ENCODE measurements at places on chromosomes 1 and 21.

GRCh38 chr1:240797050-240797449 lies 185.1 kb upstream of the GREM2 start:
- DNase-seq: no peak

GRCh38 chr21:46608672-46609111 lies 3.8 kb upstream of the S100B start:
- DNase-seq: no peak

GRCh38 chr1:64956733-64957441 lies 9.5 kb downstream of the JAK1 start:
- DNase-seq: no peak

DNA sequence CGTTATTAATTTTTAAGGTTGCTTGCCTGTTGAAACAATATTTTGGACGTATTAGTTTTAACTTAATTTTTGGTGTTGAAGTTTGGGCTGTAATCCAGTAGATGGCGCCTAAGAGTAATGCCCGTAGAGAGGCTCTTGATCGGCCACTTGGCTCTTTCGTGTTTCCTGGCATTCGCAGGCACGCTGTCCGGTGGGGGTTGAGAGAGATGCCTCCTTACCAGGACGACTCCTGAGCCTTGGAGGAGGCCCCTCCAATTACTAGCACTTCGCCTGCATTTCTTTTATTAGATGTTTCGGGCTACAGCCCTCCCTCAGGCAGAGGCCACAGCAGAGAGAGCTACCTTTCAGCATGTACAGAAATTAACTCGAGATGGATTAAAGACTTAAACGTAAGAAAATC lies 12.0 kb downstream of the OR2M4 start:
- DNase-seq: no peak

- DNase-seq: no peak
Measured at GRCh38 chr1:184033711-184034167, 3.8 kb downstream of the COLGALT2 start.

GRCh38 chr1:208895181-208895580 lies 651.0 kb upstream of the PLXNA2 start:
- no peak for DNase-seq

GRCh38 chr1:182764029-182764727 lies 25.4 kb upstream of the NPL start:
- DNase-seq: no peak

- no peak for DNase-seq
Measured at GRCh38 chr1:219576931-219577730, 35.8 kb downstream of the ZC3H11B start.

DNA sequence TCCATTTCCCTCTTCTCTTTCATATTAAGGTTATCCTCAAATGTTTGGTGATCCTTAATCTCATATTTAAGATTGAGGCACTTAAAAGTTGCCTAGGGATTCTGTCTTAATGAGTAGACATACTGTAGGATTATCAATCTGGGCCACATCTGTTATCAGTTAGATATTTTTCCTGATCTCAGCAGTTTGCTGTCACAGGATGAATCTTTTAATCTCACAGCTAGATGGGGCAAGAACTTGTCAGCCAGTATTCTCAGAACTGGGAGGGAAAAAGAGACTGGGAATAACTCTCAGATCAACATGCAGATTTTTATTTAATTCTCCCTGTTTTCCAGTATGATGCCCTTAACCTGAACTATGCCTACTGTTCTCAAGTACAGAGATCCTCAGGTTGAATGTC lies 14.0 kb downstream of the ZNF644 start:
- no peak for DNase-seq

- DNase-seq: no peak
Measured at GRCh38 chr1:154730986-154731489, 123.1 kb upstream of the ADAR start.

Measured in stimulated activated CD8-positive, alpha-beta memory T cell treated with anti-CD3 and anti-CD28 coated beads, Interleukin-4, amount 100 ng/mL, for 4 hours (primary cell).